Uterine smooth muscle cell (primary cell): ENCODE measurements at places on chromosomes 1 and 21. TPM values are rescaled to one million over a fixed set of nuclear protein-coding genes. Genes with fewer than 3 reads are reported as not detected.

OR6N1 gene
- not detected in 2 replicates for total RNA-seq

RNU1-1 gene
- under 0.01 and 2,224 TPM in 2 replicates for total RNA-seq

RNF186 gene
- total RNA-seq = 0.12 TPM in 1 of 2 replicates, not detected in the other

HSPG2 gene
- 92.9 and 187 TPM in 2 replicates for total RNA-seq

SPTA1 gene
- not detected in 2 replicates for total RNA-seq

SLC9C2 gene
- not detected in 2 replicates for total RNA-seq

PRDM16 gene
- 0.25 and 0.66 TPM in 2 replicates for total RNA-seq

TM2D1 gene
- total RNA-seq = 40.1 and 52.7 TPM in 2 replicates

TP73 gene
- total RNA-seq = under 0.01 and 0.12 TPM in 2 replicates

AADACL3 gene
- total RNA-seq = not detected in 2 replicates

HHAT gene
- total RNA-seq = 1.9 and 6.6 TPM in 2 replicates

PUSL1 gene
- total RNA-seq = 15.0 and 24.8 TPM in 2 replicates

TEX38 gene
- not detected in 2 replicates for total RNA-seq

PSMB2 gene
- 18.2 and 27.4 TPM in 2 replicates for total RNA-seq

SON gene
- total RNA-seq = 139 and 176 TPM in 2 replicates

RGS1 gene
- not detected in 2 replicates for total RNA-seq

TTC34 gene
- total RNA-seq = 0.11 and 0.12 TPM in 2 replicates

NID1 gene
- total RNA-seq = 94.4 and 113 TPM in 2 replicates

LEPR gene
- 9.3 and 20.6 TPM in 2 replicates for total RNA-seq

TMEM61 gene
- not detected in 2 replicates for total RNA-seq

UBXN10 gene
- total RNA-seq = not detected in 2 replicates

GPR3 gene
- total RNA-seq = 0.37 and 1.2 TPM in 2 replicates

TPTE gene
- total RNA-seq = not detected in 2 replicates

PDZK1IP1 gene
- total RNA-seq = not detected in 2 replicates

AMY1B gene
- not detected in 2 replicates for total RNA-seq

CFAP45 gene
- 0.62 and 1.1 TPM in 2 replicates for total RNA-seq

IL22RA1 gene
- total RNA-seq = under 0.01 and 0.12 TPM in 2 replicates

ARTN gene
- total RNA-seq = 0.50 TPM in 1 of 2 replicates, not detected in the other

CNIH4 gene
- 65.7 and 137 TPM in 2 replicates for total RNA-seq
